CMK (cell line): ENCODE measurements at places on chromosomes 7 and 10.

- no peak for DNase-seq
Measured at GRCh38 chr7:37467002-37467401, 18.3 kb upstream of the ELMO1 start.

DNA sequence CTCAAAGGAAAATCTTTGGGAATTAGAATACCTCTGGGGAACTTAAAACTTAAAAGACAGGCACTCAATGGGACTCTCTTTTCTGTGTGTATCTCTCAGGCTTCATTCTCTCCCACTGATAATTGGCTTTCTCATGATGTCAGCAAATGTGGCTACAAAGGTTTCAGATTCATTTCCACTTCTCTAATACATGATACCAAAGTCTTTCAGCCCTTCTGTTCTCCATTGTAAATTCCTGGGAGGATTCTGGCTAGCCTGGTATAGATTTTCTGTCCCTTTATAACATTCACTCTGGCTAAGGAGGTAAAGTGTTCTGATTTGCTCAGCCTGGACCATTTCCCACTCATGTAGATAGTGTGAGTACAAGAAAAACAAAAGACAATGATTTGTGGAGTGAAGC lies 606.2 kb downstream of the PCDH15 start:
- DNase-seq, result no peak

GRCh38 chr10:57457972-57458512 lies 809.7 kb downstream of the IPMK start:
- no peak for DNase-seq

DNA sequence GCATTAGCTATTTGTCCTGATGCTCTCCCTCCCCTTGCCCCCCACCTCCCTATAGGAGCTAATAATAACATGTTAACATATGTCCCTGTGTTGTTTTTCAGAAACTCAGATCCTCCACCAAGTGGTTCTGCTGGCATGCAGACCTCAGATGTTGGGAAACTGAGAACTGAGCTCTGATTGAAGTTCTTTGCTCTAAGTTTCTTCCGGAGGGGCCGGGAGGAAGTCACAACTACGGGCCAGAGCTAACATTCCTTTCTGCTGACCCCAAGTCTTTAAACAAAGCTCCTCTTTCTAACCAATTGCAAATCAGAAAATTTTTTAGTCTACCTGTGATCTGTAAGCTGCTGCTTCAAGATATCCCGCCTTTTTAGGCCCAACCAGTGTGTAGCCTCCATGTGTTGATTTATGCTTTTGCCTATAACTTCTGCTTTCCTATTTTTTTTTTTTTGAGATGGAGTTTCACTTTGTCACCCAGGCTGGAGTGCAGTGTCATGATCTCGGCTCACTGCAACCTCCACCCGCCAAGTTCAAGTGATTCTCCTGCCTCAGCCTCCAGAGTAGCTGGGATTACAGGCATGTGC lies 66.6 kb downstream of the LYZL1 start:
- no peak for DNase-seq

DNA sequence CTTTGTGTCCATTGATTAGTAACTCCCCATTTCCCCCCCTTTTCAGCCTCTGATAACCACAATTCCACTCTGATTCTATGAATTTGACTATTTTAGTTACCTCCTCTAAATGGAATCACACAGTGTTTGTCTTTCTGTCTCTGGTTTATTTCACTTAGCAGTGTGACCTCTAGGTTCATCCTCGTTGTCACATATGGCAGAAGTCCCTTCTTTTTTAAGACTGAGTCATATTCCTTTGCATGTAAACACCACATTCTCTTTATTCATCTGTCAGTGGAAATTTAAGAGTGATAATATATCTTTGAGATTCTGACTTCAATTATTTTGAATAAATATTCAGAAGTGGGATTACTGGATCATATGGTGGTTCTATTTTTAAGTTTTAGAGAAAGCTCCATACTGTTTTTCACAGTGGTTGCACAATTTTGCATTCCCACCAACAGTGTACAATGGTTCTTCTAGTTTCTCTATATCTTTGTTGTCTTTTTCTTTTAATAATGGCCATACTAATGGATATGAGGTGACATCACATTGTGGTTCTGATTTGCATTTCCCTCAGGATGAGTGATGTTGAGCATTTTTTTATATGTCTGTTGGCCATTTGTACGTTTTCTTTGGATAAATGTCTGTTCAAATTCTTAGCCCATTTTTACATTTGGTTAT lies 126.1 kb upstream of the GRB10 start:
- DNase-seq, result no peak

GRCh38 chr7:47271749-47272148 lies 310.2 kb downstream of the TNS3 start:
- no peak for DNase-seq

DNA sequence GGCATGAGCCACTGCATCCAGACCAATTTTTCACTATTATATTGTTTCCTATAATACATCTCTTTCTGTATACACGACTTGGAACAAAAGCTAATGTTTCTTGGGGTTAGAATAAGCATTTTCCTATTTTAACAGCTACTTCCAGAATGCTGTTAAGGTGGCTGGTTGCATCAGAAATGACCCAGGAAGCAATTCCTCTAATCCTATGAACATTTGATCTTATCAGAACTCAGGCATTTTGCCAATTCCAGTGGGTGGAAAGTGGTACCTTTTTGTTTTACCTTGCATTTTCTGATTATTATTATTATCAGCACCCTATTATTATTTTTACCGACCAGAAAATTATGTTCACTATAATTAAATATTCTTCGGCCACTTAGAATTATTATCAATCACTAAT lies 73.3 kb downstream of the NDUFB2 start:
- no peak for DNase-seq

DNA sequence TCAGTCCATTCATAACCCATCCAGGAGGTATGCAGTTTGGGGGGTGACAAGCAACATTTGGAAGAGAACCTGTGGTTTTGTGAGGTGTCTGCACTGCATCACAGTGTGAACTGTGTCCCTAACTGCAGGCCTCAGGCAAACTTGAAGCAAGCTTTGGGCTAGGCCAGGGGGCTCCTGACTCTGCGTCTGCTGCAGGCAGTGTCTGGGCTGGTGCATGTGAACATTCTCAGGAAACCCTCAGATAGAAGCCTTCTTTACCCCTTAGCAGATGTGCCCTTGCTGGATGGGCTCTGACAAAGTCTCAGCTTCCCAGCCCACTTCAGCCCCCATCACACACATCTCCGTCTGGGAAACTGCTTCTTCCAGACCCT lies 61.0 kb downstream of the VIPR2 start:
- DNase-seq, result no peak

DNA sequence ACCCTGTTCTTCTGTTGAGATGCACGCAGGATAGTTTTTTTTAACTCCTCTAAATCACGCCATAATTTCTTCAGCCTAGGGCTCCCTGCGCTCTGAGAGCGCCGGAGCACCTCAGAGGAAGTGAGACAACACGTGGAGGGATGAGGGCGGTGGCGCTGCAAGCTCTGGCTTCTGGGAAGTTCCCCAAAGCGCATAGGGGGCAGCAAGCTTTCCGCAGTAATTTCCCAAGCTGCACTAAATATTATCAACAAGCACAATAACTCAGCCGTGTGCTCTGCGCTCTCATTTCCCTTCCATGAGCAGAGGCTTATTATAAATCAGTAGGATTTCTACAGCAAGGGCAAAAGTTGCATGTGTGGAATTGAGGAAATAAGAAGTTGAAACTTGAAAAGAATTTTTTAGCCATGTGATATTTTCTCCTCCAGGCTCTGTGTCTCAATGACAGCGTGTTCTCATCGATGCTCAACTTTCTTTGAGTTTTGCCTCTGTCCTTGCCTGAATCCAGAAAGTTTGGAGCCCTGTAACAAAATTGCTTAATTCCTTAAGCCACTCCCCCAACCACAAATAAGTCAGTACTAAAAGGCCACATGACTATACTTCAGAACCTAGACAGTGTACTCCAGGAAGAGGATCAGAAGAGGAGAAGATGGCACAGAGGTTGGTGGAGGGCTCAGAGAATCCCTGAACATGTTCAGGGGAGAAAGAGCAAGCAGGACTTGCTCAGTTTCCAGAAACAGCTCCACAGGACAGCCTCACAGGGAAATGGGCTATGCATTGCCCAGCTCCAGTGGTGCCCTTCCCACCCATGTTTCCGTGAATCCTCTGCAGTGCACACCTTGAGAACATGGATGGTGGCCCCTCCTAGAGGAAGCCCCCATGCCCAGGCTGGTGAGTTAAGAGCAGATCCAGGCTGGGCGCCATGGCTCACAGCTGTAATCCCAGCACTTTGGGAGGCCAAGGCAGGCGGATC lies 221.5 kb upstream of the GHITM start:
- DNase-seq, result no peak

DNA sequence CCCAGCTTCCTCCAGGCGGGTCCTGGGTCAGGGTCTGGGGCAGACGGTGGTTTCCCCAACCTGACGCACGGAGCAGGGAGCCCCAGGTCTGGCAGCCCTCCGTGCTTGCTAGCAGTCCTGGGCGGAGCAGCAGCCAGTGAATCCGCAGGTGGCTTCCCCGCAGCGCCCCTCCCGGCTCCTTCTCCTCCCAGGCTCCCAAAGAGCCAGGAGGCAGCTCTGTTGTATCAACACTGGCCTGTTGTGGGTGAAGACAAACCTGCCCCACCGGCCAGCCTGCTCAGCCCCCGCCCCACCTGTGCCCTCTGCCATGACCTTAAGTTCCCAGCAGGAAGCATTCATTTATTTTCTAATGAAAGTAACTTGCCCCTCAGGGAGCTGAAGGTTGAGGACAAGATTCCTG lies 24.0 kb upstream of the TMEM213 start:
- no peak for DNase-seq

DNA sequence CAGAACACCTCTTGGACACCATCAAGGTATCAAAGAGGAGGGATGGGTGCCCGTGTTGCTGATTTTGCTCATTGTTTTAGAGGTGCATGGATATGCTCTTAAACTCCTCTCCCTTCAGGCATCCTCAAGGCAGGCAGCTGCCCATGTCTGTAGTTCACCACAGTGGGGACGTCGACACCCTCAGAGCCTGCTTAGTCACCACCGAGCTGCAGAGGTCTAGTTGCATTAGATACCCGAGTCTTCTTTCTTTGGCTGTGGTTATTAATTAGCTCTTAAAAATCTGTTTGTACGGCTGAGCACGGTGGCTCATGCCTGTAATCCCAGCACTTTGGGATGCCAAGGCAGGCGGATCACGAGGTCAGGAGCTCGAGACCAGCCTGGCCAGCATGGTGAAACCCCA lies 24.7 kb upstream of the TSPAN13 start:
- DNase-seq, result no peak

DNA sequence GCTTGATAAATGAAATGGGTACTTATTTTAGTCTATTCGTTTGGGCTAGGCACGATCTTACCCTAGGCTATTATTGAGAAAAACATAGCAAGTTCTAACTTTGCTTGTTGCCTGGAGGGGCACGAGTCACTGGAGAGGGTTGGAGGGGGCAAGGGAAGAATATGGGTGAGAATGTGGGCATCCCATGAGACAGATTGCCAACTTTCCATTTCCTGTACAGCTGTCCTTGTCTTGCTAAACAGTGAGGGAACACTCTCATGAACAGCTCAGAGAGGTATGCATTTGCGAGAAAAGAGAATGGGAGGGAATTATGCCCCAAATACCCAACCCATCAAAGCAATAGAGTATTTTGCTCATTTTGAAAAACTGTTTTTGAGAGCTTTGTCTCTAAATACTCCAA lies 9.2 kb downstream of the CDHR3 start:
- DNase-seq, result no peak

DNA sequence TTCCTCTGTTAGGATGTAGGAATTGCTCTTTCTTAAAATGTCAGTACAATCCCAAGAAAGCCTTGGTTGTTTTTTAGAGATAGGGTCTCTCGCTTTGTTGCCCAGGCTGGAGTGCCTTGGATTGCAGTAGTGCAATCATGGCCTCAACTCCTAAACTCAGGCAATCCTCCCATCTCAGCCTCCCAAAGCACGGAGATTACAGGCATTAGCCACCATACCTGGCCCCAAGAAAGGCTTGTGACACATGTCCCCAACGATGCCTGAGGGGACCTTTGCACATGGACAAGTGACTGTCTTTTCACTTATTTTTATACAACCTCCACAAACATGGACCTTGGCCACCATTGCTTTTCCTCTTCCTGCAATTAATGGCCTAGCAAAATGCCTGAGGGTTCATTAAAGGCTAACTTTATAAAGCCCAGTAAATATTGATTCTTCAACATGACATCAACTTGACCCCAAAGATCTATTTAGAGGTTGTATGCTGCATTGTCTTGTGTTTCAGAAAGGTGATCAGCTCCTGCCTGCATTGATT lies 10.0 kb upstream of the SPOCK2 start:
- DNase-seq, result no peak

DNA sequence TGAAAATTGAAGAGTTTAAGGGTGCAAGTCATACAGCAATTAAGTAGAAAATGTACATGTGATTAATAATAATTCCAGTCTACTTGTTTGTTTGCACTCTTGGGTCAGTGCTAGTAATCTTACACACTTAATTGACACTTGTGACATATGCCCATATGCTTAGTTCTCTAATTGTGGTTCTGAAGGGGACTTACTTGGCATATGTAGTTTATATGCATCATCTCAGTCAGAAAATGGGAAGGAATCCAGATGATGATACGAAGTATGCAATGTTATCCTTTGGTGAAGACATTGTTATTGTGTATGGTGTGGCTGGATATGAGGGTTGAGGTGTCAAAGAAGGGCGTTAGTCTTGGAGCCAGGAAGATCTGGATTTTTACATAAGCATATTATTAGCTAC lies 193.5 kb upstream of the HDAC9 start:
- no peak for DNase-seq

DNA sequence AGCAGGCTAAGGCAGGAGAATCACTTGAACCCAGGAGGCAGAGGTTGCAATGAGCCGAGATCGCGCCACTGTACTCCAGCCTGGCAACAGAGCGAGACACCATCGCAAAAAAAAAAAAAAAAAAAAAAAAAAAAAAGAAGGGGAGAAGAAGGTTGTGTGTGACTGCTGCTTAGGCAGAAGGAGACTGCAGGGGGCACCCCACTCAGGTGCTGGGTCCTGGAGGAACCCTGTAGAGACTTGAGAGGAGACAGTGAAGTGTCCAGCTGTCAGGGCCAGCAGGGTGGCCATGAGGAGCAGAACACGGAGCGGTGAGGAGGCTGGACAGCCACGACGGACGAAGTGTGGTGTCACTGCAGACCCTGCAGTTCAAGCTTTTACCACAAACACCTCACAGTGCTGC lies 99.0 kb upstream of the NMT2 start:
- DNase-seq, result no peak

DNA sequence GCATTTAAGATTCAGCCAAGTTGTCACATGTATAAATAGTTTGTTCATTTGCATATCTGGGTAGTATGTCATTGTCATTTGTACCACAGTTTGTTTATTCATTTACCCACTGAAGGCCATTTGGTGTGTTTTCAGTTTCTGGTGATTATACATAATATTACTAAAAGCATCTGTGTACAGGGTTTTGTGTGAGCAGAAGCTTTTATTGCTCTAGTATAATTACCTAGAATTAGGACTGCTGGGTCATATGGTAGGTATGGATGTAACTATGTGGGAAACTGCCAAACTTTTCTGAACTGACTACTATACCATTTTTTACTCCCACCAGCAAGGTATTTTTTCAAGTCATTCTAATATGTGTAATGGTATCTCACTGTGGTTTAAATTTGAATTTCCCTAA lies 584.0 kb upstream of the GHITM start:
- no peak for DNase-seq
